Mesenteric fat pad (tissue), 1 donor: ENCODE measurements at places on chromosomes 1 and 21. TPM values are rescaled to one million over a fixed set of nuclear protein-coding genes. Genes with fewer than 3 reads are reported as not detected.

GRCh38 chr21:29196670-29197191 is 66.3 kb downstream of the MAP3K7CL start:
- no peak for DNase-seq

- no peak for DNase-seq
Observed at GRCh38 chr1:110760321-110760720, 85.6 kb upstream of the KCNA3 start.

- no peak for DNase-seq
Observed at GRCh38 chr1:11026052-11026451, 13.6 kb downstream of the TARDBP start.

GRCh38 chr1:119351997-119352396 is 16.6 kb upstream of the HAO2 start:
- DNase-seq, result no peak

GRCh38 chr1:29937356-29937755 is 701.0 kb downstream of the PTPRU start:
- DNase-seq, result no peak

- DNase-seq, result peak; percentile 35
Observed at GRCh38 chr1:181175356-181175910, 86.9 kb downstream of the IER5 start.

GRCh38 chr1:86872086-86872485 is 41.8 kb downstream of the SELENOF start:
- DNase-seq, result no peak

DNA sequence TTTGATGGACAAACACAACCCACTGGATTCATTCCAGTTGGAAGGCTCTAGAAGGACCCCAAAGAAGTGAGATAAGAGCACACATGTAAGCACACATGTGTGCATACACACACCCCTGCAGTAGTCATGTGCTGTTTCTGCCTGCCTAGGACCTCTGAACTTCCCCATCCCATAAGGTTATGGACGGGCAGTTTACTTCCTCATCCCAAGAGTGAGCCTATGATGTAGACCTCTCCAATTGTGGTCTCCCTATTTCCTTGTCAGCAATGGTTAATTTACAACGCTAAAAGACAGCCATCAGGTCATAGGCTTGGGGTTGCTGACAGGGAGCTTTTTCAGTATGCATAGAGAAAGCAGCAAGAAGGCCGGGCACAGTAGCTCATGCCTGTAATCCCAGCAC is 15.4 kb upstream of the ADAR start:
- DNase-seq, result no peak

GRCh38 chr21:40018871-40019475 is 151.7 kb downstream of the PCP4 start:
- DNase-seq, result no peak

- no peak for DNase-seq
Observed at GRCh38 chr1:240455228-240455821, 156.6 kb downstream of the GREM2 start.

DNA sequence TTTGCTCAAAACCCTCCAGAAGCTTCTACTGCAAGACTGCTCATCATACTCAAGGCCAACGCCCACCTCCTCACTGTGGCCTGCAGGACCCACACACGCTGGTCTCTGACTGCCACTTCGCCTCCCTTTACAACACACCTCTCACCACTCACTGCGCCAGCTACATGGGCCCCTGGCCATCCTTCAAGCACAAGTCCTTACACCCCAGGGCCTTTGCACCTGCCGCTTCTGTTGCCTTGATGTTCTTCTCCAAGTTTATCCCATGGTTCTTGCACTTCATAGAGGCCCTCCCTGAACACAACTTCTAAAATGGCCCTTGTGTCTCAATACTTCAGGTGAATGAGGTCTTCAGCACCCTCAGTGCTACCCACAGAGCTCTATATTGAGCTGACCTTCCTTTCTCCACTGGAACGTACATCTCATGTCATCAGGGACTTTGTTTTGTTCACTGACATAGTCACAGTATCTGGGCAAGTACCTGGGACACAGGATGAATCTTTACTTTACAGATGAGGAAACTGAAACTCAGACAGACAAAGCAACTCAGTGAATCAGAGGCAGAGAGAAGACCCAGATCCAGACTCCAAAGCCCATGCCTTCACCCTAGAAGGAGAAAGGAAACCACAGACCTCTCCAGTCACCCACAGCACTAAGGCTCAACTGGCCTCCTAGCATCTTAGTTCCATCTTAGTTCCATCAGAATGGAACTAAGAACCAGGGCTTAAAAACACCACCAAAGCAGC is 34.7 kb upstream of the CLSTN1 start:
- no peak for DNase-seq

DNA sequence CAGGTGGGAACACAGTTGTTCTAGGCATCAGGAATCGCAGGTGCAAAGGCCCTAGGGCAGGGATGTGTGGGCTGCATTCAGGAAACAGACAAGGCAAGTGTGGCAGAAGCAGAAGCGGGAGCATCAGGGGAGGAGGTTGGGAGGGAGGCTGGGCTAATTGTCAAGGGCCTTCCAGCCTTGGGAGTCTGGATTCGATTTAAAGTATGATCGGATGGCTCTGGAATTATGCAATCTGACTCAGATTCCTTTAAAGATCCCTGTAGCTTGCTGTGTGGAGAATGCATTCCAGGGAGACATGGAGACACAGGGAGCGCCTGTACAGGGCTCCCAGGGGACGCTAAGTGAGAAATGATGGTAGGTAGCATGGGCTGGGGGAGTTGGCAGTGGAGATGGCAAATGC is 86.5 kb downstream of the LACTBL1 start:
- DNase-seq, result no peak

DNA sequence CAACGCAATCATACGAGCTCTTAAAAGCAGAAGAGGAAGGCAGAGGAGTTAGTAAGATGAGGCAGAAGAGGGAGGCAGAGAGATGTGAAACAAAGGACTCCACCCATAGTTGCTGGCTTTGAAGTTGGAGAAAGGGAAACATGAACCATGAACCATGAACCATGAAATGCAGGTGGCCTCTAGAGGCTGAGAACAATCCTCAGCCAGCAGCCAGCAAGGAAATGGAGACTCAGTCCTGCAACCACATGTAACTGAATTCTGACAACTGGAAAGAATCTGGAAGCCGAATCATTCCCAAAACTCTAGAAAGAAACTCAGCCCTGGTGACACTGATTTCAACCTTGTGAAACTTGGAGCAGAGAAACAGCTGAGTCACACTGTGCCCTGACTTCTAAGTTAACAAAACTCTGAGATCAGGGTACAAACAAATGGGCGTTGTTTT is 10.1 kb downstream of the DIPK1A start:
- DNase-seq, result no peak

DNA sequence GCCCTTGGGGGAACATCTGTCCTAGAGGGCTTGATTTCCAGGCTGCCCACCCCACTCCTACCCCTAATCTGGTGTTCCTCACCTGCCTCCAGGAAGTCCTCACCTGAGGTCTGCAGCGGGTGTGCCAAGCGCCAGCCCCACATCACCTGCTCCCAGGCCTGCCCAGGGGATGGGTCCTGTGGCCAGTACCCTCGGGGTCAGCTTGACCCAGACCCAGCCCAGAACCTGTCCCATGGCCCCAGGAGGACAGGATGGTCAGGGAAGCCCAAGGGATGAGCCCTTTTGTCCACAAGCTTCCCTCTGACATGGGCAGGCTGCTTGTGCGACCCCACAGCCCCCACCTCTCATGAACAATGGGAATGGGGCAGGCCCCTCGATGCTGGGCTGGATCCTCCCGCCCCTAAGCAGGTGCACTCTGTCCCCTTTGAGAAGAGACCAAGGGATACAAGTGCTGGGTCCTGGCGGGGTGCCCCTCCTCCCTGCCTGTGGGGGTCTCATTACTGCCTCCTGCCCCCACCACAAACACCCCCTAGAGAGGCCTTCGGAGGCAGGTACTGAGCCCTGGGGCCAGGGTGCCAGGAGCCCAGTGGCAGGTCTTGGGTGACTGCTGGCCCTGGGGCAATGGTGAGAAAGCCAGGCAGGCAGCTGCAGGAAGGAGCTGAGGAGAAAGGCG is 3.2 kb downstream of the MIB2 start:
- DNase-seq, result no peak

- no peak for DNase-seq
Observed at GRCh38 chr1:67589519-67590233, 95.3 kb upstream of the GADD45A start.

- no peak for DNase-seq
Observed at GRCh38 chr21:35933466-35933865, 126.9 kb downstream of the SETD4 start.

DNA sequence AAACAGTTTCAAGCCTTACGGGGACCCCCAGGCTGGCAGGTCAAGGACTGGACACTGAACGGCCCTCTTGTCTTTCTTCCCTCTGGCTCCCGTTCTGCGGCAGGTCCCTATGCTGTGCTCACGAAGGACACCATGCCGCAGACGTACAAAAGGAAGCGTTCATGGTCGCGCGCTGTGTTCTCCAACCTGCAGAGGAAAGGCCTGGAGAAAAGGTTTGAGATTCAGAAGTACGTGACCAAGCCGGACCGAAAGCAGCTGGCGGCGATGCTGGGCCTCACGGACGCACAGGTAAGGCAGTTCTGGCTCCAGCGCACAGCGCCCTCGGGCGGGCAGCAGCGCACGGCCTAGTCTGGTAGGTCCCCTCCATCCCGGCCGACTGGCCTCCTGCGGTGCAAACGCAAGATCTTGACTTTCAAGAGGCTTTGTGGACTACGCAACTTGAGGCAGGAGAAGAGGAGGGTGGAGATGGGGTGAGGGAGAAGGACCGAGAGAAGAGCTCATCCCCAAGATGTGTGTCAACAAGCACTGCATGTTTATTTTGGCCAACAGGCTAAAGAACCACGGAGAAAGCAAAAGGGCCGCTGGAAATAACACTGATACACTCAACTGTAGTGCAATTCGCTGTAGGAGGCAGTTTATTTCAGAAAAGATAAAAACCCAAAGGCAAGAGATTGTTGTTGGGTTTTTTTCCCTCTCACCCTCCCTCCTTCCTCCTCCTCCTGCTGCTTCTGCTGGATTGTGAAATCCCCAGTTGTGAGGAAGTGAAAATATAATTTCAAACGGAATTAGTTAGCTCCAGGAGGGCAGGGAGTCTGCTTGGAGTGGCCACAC is 3.0 kb downstream of the HLX start:
- DNase-seq, result peak; percentile 89

GRCh38 chr1:208030288-208031091 is 119.6 kb upstream of the CD34 start:
- DNase-seq, result peak; percentile 67

The NGF gene
- 5.2 TPM for total RNA-seq

The EPS8L3 gene
- 0.58 TPM for total RNA-seq

The OR2T35 gene
- not detected for total RNA-seq

The CBR3 gene
- total RNA-seq, result 14.9 TPM

The ARHGEF16 gene
- total RNA-seq, result 1.6 TPM

The SPATA1 gene
- total RNA-seq, result 0.71 TPM

The DYNLT4 gene
- total RNA-seq, result not detected

The PDE4B gene
- total RNA-seq, result 18.6 TPM

The CLIC6 gene
- total RNA-seq, result 9.9 TPM
